Cortex of kidney (tissue), 1 donor: ENCODE measurements at places on chromosomes 12 and 14.

DNA sequence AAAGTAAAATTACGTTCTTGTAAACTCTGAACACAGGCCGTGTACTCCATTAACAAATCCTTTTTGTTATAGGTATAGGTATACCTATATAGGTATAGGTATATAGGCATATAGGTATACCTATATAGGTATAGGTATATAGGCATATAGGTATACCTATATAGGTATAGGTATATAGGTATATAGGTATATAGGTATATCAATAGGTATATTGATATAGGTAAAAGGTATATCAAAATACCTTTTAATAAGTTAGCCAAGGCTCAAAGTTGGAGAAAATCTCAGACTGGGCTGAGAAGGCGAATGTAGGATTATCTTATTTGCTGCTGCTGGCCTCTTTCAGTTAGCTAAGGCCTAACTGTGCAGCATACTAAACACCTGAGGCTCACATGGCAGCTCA lies 3.4 kb downstream of the SCFD1 start:
- DNase-seq = no peak

GRCh38 chr14:34693228-34693939 lies 21.0 kb downstream of the CFL2 start:
- no peak for DNase-seq

DNA sequence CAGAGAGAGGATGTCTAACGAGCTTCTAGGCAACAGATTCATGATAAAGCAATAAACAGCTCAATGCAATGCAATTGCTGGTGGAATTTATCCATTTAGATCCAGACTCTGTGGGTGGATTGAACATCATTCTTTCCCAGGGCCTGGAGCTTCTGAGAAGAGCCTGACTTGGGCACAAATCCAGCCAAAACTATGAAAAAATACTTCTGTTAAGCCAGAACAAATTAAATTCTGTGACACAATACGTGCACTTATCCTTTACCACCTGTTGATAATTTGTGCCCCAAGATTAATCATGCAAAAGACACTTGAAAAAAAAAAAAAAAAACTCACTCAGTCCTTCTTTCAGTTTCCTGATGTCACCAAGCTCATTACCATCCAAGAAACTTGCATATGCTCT lies 446.0 kb upstream of the DCN start:
- DNase-seq = no peak

DNA sequence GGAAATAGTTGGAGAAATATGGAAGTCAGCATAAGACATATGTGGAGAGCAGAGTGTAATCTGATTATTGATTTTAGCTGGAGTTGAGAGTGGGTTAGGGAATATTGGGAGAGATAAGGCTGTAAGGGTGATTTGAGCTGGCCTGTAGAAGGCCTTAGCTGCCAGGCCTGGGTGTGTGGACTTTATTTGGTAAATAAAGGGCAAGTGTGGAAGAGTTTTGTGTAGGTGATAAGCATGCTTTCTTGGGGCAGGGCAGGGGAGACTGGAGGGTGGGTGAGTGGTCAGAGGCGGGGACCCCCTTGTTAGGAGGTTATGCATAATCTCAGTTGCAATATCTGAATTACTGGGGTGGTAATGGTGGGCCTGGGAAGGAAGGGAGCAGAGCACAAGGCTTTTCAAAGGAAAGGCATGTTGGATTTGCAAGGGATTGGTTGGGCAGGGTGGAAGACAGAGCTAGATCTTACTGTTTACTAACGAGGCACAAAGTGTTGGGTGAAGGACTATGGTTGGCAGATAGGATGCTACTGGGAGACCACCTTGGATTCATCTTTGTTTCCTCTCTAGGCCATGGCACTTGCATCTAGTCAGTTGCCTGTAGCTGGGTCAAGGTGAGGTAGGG lies 5.5 kb downstream of the KHNYN start:
- no peak for DNase-seq

- no peak for DNase-seq
Observed at GRCh38 chr14:27267876-27268275, 670.0 kb upstream of the NOVA1 start.

GRCh38 chr12:823028-823698 lies 70.8 kb downstream of the WNK1 start:
- no peak for DNase-seq

DNA sequence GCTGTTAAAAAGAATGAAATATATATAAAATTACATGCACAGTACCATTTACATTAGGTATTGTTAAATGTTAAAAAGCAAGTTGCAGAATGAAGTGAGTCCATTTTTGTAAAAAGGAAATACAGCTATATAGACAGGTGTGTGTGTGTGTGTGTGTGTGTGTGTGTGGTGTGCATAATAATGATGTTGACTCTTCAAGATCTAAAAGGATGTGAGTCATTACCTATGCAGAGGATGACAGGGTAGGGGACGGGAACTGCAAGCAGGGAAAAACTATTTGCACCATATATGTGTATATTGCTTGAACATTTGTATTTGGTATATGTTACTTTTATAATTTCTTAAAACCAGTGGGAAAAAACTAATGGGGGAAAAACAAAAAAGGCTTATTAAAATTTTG lies 3.1 kb downstream of the C14orf39 start:
- DNase-seq = no peak

- no peak for DNase-seq
Observed at GRCh38 chr12:71440763-71441748, 1.5 kb downstream of the LGR5 start.
